Activated naive CD4-positive, alpha-beta T cell (primary cell): ENCODE measurements at places on chromosomes 7 and 10.

DNA sequence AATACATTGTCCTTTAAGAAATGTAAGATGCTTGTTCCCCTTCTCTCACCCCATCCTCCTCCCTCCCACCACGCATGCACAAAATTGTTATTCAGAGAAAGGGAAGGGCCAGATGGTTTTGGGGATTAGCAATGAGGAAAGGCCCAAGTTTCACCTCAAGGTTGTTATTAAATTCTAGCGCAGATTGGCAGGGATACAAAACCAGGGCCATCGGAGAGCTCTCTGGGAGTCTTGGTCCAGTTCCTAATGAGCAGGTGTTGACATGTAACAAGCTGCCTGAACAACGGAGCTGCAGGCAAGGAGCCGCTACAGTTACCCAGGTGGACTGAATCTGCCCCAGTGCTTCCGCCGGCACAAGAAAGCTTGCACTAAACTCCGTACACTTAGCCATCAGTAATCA is 9.7 kb upstream of the ANK3 start:
- no peak for DNase-seq

DNA sequence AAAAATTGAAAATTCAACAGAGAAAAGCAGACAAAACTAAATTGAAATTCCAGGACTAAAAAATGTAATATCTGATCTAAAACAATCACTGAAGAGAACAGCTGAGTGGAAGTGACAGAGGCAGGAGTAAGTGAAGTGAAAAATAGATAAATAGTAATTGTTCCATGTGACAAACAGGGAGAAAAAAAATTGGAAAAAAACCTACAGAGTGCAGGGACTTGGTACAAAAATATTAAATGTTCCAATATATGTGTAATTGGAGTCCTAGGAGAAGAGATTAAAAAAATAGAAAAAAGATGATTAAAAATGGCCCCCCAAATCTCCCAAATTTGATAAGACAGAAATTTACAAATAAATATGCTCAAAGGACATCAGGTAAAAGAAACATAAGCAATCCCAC is 63.4 kb upstream of the NAMPT start:
- DNase-seq = no peak

DNA sequence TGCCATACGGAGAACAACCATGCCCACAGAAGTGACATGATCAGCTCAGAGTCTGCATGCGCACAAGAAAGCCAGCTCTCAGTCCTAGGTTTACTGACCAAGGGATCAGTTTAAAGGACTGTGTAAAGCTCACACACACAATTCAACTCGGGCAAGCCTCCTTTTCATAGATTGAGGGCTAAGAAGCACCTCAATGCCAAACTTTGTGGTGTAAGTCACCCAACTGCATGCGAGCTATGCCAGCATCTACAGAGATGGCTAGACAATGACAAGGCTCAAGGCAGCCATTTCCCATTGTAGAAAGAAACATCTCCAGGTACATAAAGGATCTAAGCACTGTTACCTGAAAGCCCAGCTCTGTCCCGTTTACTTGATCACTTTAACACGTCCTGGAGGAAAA is 36.8 kb downstream of the GPAM start:
- DNase-seq = no peak

DNA sequence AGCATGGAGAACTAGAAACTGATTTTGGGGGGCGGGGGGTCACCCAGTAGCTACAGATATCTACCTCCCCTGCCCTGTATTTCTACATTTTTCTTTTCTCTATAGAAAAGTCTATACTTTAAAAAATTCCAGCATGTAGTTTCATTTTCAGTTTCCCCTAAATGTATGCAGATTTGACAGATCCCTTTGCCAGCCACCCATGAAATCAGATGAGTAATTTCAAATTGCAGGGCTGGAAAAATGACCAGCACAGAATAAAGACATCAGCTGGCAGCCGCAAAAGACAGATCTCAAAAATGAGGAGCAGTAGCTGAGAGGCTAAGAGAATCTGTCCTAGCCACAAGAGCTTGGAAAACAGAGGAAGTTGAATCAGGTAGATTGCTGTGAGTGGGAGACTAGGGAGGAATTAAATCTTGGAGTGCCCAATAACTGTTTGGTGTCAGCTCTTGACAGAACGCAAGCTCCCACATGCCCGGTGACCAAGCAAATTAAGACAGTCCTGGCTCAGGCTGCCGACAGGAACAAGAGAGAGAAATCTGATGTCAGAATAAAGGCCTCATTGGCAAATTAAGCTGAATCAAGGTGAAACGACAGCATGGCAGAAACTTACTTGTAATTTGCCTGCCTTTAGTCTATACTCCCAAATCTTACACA is 24.5 kb downstream of the ADRB1 start:
- DNase-seq = no peak

DNA sequence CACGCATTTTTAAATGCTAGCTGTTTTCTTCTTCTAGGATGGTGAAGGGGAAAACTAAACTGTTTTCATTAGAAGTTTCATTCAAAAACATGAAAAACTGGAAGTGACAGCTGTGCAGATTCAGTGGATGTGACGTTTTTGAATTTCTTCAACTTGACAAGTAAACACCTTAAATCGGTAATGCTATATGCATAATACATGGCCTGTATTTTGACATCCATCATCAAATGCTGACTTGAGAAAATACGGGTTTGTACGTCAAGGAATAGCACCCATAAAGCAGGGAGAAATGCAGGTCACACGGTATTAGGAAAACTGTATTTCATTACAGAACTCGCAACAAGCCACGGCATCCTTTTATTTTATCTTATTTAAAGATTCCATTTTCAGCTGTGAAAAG is 720.5 kb downstream of the KCNMA1 start:
- no peak for DNase-seq

DNA sequence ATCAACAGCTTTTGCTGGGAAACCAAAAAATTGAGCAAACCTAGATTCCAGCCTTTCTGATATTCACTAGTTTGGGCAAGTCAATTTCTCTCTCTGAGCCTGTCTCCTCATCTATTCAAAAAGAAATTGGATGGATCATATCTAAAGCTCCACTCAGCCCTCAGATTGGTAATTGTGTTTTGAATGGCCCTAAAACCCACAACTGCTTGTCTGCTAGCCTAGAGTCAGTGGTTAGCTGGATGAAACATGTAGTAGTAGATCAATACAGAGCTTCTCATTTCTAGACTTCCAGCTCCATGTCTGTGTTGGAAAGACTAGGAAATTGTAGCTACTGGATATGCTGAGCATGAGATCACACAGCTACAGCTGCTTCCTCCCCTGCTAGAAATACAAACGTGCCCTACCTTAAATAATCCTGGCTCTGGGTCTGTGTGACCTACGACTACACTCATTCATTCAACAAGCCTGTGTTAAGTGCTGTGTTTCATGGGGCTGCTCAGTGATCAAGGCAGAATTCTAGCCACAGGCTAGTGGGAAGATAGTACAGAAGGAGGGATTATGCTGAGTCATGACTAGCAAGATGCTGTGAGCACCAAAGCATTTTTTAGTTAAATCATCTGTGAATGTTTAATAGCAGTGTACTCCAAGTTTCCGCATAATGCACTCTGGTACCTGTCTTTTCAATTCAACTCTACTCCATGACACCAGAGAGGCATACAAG is 15.7 kb downstream of the DNTT start:
- no peak for DNase-seq

GRCh38 chr7:85023066-85023712 is 163.7 kb downstream of the SEMA3D start:
- DNase-seq = no peak

GRCh38 chr7:30920021-30920583 is 8.4 kb downstream of the AQP1 start:
- DNase-seq = no peak

- no peak for DNase-seq
Observed at GRCh38 chr7:74306004-74306729, 17.0 kb downstream of the CLIP2 start.

GRCh38 chr7:106485031-106485551 is 175.9 kb downstream of the CCDC71L start:
- no peak for DNase-seq

- DNase-seq = no peak
Observed at GRCh38 chr7:148963583-148964482, 64.5 kb downstream of the PDIA4 start.

DNA sequence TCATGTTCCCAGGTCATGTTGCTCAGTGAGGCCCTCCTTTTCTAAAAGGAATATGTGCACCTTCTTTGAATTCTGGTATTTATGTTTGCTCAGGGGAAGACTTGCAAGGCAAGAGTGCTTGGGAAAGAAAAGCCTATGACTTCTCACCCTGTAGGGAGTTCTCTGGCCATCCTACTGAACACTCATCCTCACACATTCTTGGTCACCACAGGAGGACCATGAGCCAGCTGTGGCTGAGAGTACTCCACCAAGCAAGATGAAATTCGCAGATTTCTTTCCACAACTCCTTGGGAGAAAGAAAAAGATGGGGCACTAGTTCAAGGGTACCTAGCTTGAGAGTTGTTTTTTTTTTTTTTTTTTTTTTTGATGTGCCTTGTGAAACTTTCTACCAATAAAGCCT is 179.6 kb downstream of the FZD1 start:
- no peak for DNase-seq

DNA sequence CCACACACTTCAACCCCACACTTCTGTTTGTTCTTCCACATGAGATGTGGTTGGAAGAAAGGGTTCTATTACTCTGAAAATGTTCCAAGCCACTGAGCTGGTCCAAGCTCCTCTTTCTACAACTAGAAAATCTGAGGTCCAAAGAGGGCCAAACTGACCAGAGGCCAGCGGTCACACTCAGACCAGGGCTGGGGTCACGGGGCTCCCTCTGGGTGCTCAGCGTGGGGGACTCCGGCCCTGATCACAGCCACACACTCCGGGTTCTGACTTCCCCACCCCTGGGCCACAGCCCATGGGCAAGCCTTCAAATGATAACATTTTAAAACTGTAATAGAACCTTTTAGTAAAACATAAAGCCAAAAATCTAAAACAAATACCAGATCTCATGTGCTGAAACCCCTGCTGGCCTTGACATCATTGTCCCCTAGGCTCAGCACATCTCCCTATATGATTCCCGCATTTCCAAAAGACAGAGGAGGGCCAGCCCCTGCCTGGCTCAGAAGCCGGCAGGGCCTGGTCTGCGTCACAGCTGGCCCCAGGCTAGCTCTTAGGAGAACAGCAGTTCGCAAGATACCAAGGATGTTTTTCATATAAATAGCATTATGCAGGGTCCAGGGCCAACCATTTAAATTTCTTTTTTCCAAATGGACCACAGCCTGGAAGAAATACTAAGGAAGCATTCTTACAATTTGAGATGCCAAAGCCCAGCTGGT is 3.3 kb downstream of the CRYGN start:
- no peak for DNase-seq

DNA sequence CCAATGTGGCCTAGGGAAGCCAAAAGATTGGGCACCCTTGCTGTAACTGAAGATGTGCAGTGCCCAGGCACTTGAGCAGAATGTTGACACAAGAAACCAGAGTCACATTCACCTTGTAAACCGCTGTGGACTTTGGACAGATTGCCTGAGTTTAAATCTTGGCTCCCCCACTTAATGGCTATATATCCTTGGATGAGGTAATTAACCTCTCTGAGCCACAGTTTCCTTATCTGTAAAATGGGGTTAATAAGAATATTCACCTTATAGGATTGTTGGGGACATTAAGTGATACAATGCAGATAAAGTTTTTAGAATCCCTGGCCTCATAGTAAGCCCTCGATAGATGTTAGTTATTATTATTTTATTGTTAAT is 331.0 kb downstream of the LRMDA start:
- no peak for DNase-seq

GRCh38 chr7:70434376-70434775 is 697.6 kb upstream of the GALNT17 start:
- DNase-seq = no peak

DNA sequence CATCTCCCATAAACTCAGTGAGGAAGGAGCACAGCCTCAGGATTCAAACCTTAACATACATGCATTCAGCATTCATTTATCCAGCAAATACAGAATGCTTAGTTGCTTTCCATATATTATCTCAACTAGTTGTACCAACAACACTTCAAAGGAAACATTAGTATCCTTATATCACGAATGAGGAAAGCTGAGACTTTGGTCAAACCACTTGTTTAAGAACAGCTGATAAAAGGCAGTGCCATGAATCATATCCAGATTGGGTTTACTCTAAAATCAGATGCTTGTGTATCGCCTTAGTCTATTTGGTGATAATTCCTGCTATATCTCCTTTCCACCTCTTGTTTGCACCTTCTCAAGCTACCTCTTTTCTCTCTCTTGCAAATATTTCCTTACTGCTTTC is 1.9 kb upstream of the CPED1 start:
- DNase-seq = no peak

- no peak for DNase-seq
Observed at GRCh38 chr10:23046027-23046426, 49.4 kb upstream of the MSRB2 start.

DNA sequence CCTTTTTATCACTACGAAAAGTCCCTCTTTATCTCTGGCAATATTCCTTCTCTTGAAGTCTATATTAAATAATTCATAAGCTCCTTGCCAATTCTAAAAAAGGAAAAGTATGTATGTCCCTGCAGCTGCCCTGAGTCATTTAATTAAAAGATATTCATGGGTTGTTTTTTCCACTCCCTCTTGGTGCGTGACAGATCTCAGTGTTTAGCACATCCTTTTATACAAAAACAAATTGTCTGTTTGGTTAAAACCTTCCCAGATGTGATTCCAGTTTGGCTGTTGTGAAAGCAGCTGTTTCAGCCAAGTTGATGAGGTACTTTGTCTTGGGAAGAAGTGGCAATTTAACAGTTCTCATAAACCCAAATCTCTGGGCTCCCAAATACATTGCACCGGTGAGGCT is 33.8 kb upstream of the PRLHR start:
- DNase-seq = no peak

- no peak for DNase-seq
Observed at GRCh38 chr7:104852386-104852785, 161.6 kb upstream of the KMT2E start.
